ENCODE measurements at places on chromosomes 2 and 18.

GRCh38 chr2:188693111-188693510, 281.1 kb upstream of the COL3A1 start:
- no peak for DNase-seq

DNA sequence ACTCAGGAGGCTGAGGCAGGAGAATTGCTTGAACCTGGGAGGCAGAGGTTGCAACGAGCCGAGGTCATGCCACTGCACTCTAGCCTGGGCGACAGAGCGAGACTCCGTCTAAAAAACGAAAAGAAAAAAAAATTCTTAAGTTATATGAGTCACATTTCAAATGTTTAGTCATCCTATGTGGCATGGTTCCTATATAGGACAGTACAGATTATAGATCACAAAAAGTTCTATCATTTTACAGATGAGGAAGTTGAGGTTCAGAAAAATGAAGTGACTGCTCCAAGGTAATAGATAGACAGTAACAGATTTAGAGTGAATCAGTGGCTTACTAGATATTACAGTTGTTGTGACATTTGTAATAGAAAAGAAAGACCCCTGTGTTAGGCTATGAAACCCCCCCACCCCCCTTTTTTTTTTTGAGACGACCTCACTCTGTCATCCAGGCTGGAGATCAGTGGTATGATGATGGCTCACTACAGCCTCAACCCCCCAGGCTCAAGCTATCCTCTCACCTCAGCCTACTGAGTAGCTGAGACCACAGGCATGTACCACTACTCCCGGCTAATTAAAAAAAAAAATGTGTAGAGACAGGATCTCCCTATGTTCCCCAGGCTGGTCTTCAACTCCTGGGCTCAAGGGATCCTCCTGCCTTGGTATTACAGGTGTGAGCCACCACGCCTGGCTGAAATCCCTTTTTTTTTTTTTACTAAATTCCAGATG, 22.7 kb downstream of the PTPN4 start:
- no peak for DNase-seq

DNA sequence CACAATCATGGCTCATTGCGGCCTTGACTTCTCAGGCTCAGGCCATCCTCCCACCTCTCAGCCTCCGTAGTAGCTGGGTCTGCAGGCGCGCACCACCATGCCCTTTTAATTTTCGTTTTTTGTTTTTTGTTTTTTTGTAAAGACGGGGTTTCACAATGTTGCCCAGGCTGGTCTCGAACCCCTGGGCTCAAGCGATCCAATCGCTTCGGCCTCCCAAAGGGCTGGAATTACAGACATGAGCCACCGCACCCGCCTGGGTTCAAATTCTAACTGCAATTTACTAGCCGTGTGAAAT, 12.3 kb upstream of the DCTN1 start:
- DNase-seq, result no peak

GRCh38 chr2:86253424-86253823, 54.2 kb downstream of the MRPL35 start:
- DNase-seq, result no peak

- DNase-seq, result no peak
These were observed 134.6 kb downstream of the TMEFF2 start for GRCh38 chr2:192060161-192060560.

- DNase-seq, result no peak
These were observed 11.4 kb upstream of the NEU4 start for GRCh38 chr2:241797441-241798080.

GRCh38 chr2:10014418-10015190, 28.7 kb upstream of the KLF11 start:
- no peak for DNase-seq

DNA sequence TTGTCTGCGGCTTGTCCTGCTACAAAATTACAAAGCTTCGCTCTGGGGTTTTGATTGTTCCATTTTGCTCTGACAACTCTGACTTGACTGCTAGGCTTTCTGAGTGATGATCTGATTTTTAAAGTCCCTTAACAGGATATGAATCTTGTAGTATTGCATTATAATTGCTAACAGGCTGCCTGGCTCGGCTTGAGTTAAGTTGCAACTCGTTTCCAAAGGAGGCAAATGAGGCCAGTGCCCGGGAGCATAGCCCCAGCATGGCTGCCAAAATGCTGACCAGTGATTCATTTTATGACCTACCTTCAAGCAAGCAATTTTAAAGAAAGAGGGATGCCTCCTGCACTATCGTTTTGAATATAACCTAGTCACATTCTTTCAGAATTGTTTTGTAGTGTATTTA, 135.4 kb downstream of the COL6A3 start:
- no peak for DNase-seq

All from stimulated activated CD8-positive, alpha-beta memory T cell treated with anti-CD3 and anti-CD28 coated beads, Interleukin-7, amount 100 ng/mL, for 1 hour (primary cell).